ENCODE measurements at places on chromosomes 6 and 20.

DNA sequence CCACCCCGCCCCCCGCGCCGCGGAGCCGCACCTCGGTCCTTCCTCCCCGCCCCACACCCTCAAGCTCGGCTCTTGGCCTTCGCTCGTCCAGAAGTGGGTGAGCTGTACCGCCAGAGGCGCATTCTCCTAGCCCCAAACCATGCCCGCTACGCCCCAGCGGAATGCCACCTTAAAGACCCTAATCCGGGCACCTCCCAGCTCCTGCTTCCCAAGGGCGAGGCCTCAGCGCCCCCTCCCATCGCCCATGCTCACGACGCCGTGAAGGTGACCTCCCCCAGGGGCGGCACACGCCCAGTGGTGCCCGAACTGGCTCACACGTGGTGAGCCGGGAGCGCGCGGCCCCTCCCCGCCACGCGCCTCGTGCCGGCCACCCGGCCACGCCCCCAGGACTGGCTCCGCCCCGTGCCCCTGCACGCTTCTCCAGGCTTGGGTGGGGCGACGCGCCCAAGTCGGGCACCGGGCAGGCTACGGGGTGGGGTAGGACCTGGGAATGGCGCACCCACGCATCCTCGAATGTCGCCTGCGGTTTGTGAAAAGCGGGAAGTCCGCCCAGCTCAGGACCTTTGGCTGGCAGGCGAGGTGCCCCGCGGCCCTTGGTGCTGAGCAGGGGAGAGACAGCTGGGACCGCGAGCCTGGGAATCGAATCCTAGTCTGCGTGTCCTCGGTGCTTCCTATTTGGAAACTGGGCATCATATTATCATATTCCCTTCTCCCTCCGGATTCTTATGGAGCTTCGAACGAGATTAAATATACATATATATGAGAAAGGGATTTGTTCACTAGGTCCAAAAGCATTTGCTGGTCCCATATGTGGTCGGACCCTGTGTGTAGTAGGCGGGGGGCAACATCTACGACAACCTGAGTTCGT, 941 bp upstream of the SOX12 start:
- peak; percentile 43 for DNase-seq

DNA sequence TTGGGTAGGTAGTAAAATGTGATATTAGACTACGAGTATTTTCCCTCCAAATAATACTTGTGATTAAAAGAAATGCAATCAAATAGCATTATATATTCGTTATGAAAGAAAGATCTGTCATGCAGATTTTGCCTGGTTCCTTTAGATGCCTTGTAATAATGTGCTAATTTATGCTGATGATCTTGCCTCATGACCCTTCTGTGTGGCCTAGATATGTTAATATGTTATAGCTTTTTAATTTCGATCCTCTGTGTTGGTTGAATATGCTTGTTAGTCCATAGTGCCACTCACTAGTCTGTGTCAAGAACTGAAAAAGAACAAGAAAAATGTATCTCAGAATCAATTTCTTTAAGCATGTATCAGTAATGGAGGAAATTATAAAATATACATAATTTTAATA, 31.9 kb downstream of the CDKAL1 start:
- DNase-seq = no peak

GRCh38 chr20:63706852-63707557, 771 bp downstream of the ARFRP1 start:
- DNase-seq = no peak

- DNase-seq = no peak
Observed at GRCh38 chr6:143961066-143961465, 47.0 kb downstream of the PLAGL1 start.

DNA sequence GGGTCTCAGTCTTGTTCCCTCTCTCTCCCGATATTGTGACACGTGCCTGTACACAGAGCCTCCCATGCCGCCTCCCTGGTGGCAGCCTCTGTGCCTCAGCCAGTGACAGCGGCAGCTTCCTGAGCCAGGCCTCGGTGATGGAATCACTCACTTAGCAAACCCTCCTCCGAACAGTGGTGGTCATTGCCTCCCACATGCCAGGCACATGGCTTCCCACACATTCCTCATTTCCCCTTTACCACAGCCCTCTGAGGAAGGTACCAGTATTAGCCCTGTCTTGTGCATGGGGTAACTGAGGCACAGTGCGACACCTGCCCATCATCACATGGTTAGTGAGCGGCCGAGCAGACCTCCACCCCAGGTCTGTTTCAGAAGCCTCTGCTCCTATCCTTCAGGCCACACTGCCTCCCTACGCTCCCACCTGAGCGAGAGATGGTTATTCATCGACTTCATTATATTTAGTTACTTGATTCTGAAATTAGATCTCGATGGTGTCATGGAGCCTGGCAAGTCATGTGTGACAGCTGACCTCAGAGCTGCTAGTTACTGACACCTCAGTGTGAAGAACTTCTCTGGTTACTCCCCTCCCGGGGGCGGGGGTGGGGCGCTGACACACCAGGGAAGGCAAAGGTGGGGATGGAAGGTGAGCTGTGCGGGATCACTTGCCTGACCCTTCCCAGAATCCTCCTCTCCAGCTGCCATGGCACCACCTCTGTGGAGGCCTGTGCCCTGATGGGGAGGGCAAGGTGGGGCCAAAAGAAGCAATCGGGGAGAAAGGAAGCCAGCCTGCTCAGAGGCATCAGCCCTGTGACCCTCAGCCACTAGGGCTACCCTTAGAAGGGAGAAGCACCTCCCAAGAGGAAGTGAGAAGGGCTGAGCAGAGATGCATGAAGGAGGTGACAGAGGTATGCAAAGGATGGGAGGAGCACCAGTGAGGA, 17.9 kb downstream of the MDGA1 start:
- no peak for DNase-seq

DNA sequence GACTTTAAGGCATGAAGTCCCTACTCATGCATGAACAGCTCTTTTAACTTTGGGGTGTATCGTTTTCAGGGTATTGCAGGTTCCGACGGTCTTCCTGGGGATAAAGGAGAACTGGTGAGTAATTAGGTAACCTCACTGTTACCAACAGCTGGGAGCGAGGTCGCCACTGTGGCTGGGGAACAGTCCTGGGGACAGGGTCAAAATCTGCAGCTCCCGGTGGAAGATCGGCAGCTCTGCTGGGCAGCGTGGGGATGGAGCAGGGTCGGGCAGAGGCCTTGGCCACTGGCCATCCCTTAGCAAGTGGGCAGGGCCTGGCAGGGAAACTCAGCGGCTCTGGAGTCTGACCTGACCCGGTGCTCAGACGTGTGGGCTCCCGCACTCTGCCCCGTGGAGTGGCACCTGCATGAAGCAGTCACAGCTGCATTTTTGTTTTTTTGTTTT, 16.1 kb downstream of the COL9A3 start:
- DNase-seq = no peak

- DNase-seq = no peak
Observed at GRCh38 chr6:138157986-138158638, 3.6 kb upstream of the ARFGEF3 start.

DNA sequence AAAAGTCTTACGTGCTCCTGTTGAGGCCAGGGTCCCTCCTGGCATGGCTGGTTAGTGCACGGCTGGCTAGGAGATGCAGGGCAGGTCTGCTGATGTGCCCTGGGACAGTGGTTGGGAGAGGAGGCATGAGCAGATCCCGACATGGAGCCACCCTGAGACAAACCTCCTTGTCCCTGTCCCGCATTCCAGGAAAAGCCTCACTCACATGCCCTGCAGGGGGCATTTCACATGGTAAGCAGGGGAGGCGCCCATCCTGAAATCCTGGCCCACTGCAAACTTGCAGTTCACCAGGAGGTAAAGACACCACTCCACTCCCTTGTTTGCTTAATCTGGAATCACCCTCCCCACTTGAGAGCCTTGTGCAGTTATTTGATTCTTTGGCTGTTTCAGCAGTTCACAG, 116.7 kb upstream of the SLC24A3 start:
- no peak for DNase-seq

- DNase-seq = no peak
Observed at GRCh38 chr20:14576196-14576877, 238.9 kb upstream of the FLRT3 start.

- DNase-seq = no peak
Observed at GRCh38 chr6:72182337-72183246, 296.2 kb downstream of the RIMS1 start.

GRCh38 chr6:136035378-136036070, 184.0 kb downstream of the PDE7B start:
- no peak for DNase-seq

GRCh38 chr20:1297486-1297885, 31.4 kb downstream of the SNPH start:
- DNase-seq = no peak

DNA sequence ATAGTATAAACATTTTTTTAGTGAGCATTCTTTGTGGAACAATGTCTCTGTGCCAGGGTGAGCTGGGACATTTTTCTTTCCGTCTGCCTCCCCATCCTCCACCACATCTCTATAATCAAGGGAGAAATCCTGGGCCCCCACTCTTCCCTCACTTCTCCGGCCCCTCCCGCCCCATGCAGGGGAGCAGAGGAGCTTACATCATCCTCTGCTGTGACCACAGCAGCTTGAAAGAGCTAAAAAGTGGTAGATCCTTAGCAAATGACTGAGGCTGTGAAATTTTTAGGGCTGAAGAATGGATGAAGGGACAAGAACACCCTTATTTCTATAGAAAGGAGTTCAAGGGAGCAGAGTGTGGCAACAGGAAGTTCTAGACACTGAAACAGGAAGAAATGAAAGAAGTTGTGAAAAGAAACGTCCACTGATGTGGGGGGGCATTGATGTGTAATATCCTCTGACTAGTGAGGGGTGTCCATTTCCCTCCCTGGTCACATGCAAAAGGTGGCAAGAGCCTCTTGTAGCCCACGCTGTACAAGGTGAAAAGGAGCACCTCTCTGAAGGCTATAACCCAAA, 380.3 kb upstream of the JARID2 start:
- no peak for DNase-seq

DNA sequence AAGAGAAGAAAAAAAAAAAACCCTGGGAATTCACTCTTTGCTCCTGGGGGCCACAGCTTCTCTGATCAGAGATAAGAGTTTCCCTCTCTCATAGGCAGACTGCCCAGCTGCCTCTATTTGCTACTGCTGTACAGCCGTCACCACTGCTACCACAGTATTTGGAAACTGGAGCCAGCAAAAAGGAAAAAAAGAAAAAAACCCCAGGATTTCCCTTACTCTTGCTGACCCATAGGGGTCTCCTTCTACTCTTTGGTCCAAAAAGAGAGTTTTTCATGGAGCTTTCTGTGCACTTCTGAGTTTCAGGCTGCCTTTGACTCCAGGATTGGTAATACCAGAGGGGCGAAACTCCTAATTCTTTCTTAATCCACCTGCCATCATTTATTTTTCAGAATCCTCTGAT, 89.7 kb downstream of the MDGA1 start:
- no peak for DNase-seq

- no peak for DNase-seq
Observed at GRCh38 chr6:167644412-167645132, 182.1 kb upstream of the AFDN start.

- DNase-seq = no peak
Observed at GRCh38 chr6:51472745-51473487, 614.5 kb downstream of the PKHD1 start.

GRCh38 chr6:118864341-118865099, 29.4 kb upstream of the ASF1A start:
- no peak for DNase-seq

GRCh38 chr6:149015535-149016525, 269.0 kb downstream of the UST start:
- DNase-seq = no peak

DNA sequence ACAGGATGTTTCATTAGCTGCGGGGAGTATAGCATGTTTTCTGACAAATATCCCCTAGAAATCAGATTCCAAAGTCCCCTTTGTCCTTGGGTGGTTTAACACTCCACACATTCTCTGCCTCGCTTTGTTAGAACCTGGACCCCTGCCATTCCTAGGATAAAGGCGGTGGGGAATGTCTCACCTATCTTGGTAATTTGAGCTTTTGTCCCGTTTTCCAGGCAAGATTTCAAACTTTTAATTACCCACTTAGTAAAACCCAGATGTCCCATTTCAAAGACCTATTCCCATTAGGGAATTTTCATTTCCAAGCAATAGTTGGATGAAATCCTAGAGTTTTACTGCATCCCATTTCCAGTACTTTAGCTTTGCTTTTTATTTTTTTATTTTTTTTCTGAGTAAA, 501.0 kb upstream of the MAP3K7 start:
- no peak for DNase-seq

GRCh38 chr6:111686249-111686931, 80.7 kb upstream of the TRAF3IP2 start:
- no peak for DNase-seq

DNA sequence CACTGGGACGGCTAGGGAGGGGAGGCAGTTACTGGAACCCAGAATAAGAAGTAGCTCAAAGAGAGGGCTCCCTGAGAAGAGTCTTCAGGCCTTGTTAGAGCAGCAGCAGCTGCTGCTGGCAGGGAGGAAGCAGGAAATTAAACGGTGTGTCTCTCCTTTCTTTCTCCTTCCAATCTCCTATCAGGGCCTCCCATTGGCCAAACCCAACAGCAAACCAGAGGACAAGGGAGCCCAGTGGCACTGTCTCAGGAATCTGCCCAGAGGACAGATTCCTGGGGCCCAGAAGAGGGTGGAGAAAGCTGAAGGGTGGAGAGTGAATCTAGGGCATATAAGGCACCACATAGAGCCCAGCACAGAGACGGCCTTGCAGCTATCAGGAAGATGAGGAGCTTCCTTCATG, 10.2 kb downstream of the BTN3A1 start:
- no peak for DNase-seq

DNA sequence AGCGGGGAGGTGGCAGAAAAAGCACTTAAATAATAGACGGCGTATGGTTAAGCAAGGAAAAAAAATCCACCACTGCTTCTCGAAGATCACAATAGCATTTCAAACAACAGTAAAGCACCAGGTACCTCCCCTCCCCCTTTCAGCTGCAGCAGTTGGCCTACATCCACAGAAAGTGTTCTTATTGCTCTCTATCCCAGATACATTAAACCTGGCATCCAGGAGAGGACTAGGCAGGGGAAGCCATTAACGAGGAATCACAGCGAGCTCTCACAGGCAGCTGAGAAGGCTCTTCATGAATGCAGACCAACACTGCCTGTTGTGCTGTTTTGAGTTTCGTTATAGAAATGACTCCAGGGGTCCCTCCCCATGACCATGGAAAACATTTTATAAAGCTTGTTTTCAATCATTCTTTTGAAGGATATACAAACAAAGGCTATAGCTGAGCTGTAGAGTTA, 11.8 kb downstream of the FYN start:
- DNase-seq = no peak

DNA sequence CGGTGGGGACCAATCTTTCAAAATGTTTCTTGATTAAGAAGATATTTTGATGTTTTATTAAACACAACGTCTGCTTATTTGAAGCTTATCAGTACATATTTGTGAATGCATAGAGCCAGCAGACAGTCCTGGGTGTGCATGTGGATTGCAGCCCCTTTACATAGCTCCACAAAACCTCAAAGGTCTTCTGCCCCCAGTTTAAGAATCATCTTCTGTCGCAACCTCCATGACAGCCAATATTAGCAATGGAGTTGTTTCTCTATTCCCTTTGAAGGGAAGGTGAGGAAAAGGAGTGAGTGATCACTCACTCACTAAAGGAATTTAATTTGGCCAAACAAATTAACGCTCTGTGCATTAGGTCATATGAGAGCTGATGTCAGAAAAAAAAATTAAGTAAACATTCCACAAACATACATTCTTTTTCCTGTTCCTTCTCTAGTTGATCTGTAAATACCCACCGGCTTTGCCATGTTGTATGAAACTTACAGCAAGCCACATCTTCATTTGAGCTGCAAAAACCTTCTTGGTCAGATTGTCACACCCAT, 152.9 kb downstream of the SIM1 start:
- no peak for DNase-seq

- DNase-seq = no peak
Observed at GRCh38 chr6:76381612-76382011, 309.1 kb upstream of the IMPG1 start.

- DNase-seq = no peak
Observed at GRCh38 chr6:128238225-128238624, 282.2 kb downstream of the PTPRK start.

All from amniotic stem cell (primary cell).